GM23338 (cell line): ENCODE measurements at places on chromosomes 6 and 20. TPM values are rescaled to one million over a fixed set of nuclear protein-coding genes. Genes with fewer than 3 reads are reported as not detected.

MYH7B gene
- total RNA-seq: 0.10 and 0.78 TPM in 2 replicates

DNA sequence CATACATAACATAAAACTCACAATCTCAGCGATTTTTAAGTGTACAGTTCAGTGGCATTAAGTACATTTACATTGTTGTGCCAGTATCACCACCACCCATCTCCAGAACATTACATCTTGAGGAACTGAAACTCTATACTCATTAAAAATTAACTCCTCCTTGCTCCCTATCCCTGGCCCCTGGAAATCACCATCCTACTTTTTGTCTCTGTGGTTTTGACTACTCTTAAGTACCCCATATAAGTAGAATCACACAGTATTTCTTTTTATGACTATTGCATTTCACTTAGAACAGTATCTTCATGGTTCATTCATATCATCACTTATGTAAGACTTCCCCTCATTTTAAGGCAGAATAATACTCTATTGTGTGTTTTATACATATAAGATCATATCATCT is 1108.1 kb downstream of the GRIK2 start:
- no peaks in the 10 kb centered on the region for H3K27me3 ChIP-seq
- no peaks in the 10 kb centered on the region for H3K4me1 ChIP-seq
- H3K36me3 ChIP-seq: peaks cover 5% of the 10 kb centered on the region; the same call in 1 of the 2 replicates
- H3K4me3 ChIP-seq: no peak overlapping the region

DNA sequence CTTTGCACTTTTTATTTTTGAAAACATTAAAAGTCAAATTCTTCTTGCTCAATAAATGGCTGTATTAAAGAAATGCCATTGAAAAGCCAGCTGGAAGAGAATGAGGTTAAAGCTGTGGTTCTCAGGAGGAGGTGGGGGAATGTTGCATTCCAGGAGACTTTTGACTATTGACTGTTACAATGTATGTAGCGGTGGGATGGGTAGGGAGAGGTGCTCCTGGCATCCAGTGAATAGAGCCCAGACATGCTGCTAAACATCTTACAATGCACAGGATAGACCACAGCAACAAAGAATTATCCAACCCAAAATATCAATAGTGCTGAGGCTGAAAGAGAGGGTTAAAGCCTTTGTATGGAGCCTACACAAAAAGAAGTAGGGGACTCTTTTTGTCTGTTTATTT is 295.9 kb downstream of the NKAIN2 start:
- no peaks in the 10 kb centered on the region for H3K36me3 ChIP-seq
- H3K27me3 ChIP-seq: no peaks in the 10 kb centered on the region
- H3K27ac ChIP-seq: no peak overlapping the region
- peak; percentile 49 for DNase-seq

RIPPLY2 gene
- total RNA-seq: 3.4 and 5.4 TPM in 2 replicates

DNA sequence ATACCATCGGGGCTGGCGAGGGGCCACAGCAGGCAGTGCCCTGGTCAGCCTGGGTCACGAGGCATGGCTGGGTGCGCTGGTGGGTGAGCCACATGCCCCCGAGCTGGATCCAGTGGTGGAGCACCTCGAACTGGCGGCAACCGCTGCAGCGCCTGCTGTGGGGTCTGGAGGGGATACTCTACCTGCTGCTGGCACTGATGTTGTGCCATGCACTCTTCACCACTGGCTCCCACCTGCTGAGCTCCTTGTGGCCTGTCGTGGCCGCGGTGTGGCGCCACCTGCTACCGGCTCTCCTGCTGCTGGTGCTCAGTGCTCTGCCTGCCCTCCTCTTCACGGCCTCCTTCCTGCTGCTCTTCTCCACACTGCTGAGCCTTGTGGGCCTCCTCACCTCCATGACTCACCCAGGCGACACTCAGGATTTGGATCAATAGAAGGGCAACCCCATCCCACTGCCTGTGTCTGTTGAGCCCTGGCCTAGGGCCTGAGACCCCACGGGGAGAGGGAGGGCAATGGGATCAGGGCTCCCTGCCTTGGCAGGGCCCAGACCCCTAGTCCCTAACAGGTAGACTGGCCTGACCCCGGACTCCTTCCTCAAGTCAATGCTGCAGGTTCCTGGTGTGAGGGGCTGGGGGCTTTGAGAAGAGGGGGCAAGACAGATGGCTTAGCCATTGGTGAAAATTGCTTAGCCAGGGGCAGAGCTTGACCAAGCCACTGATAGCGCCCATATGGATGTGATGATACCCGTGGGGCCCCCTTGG is 598 bp downstream of the TMEM239 start:
- no peak overlapping the region for H3K27ac ChIP-seq
- no peaks in the 10 kb centered on the region for H3K36me3 ChIP-seq
- H3K27me3 ChIP-seq: peaks cover 57% of the 10 kb centered on the region

DNA sequence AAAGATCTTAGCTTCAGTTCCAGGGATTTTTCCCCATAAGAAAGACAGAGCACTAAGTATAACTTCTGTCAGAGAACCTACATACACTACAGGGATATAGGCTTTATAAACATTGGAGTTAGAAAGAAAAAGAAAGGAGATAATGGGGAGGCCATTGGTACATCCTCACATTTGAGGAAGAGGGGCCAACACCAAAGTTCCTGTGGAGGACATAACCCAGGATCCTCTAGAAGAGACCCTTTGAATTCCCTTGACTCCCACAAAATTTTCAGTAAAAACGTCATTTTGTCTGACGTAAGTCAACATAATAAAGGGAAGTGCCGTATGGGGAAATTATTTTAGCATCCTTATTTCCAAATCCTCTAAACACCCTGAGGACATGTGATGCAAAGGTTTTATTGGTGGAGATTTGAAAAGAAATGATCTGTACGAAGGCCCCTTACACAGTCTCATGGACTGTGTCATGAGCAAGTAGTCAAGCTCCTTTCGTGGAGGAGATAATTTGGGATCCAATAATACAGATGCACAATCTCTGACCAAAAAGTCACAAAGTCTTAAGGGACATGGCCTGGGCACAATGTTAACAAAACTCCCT is 33.2 kb downstream of the HLA-DRA start:
- no peaks in the 10 kb centered on the region for H3K36me3 ChIP-seq
- no peaks in the 10 kb centered on the region for H3K4me1 ChIP-seq
- H3K27ac ChIP-seq: no peak overlapping the region

DNA sequence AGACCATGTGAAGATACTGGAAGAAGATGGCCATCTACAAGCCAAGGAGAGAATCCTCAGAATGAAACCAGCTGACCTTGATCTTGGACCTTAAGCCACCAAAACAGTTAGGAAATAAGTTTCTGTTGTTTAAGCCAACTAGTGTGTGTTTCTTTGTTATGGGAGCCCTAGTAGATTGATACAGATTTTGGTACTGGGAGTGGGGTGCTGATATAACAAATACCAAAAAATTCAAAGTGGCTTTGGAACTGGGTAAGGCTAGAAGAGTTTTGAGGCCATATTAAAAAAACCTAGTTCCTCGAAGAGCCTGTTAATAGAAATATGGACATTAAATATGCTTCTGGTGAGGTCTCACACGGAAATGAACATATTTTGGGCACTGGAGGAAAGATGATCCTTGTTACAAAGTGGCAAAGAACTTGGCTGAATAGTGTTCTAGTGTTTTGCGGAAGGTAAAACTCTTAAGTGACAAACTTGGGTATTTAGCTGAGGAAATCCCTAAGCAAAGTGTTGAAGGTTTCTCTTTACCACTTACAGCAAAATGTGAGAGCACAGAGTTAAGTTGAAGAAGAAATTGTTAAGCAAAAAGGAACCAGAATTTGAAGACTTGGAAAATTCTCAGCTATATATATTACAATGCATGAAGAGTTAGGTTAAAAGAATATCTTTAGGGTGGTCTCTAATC is 55.1 kb upstream of the CD83 start:
- H3K27me3 ChIP-seq: no peaks in the 10 kb centered on the region
- H3K27ac ChIP-seq: no peak overlapping the region
- H3K4me1 ChIP-seq: no peaks in the 10 kb centered on the region
- DNase-seq: no peak
- no peaks in the 10 kb centered on the region for H3K36me3 ChIP-seq
- H3K4me3 ChIP-seq: no peak overlapping the region

EDN1 gene
- total RNA-seq: 0.58 and 0.80 TPM in 2 replicates

- peaks cover 22% of the 10 kb centered on the region for H3K27me3 ChIP-seq
- peak overlapping the region; percentile 73 for H3K4me3 ChIP-seq
- peaks cover 7% of the 10 kb centered on the region; the same call in 1 of the 2 replicates for H3K36me3 ChIP-seq
- peak; percentile 91 for DNase-seq
Measured at GRCh38 chr20:3753098-3753497, 14.5 kb downstream of the ADISSP start.

DNA sequence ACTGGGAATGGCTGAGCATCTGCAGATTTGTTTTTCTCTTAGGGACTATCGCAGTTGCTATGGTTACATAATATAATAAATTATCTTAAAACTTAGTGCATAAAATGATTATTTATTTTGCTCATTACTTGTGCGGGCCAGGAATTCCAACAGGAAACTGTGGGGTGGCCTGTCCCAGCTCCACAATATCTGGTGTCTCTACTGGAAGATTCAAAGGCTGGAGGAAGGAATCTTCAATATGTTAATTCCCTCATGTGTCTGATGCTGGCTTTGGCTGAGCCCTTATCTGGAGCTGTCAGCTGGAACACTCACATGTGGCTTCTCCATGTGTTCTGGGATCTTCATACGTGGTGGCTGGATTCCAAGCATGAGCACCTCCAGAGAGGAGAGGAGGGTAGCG is 23.9 kb upstream of the B3GAT2 start:
- H3K4me3 ChIP-seq: no peak overlapping the region
- no peaks in the 10 kb centered on the region for H3K36me3 ChIP-seq
- DNase-seq: no peak
- no peak overlapping the region for H3K27ac ChIP-seq
- H3K27me3 ChIP-seq: no peaks in the 10 kb centered on the region
- H3K4me1 ChIP-seq: no peaks in the 10 kb centered on the region

DNA sequence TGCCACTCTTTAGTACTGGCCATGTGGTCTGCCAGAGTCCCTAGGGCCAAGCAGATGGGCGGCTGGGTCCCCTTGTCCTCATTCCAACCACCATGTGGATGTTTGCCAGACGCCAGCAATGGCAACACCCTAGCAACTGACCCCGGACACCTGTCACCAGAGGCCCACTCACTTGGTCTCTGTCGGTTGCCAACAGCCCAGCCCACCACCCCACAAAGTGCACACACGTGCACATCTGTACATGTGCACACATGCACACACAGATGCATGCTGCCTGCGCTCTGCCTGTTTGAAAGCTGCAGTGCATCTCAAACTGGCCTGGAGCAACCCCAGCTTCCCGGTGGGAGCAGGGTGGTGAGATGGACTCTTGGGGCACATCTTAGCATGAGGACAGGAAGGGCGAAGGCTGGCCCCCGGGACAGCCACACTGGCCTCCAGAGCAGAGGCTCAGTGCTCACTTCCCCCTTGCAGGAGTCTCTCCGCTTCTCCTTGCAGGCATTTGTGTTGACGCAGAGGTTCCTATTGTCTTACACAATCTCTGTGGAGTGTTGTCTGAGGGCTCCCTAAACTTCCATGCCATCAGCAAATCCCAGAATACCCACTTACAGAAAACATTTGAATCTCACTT is 54.0 kb downstream of the PSMG4 start:
- no peak for DNase-seq
- H3K36me3 ChIP-seq: no peaks in the 10 kb centered on the region
- no peak overlapping the region for H3K27ac ChIP-seq
- H3K4me1 ChIP-seq: 0 out of 2 replicates have a peak, but pooled peaks cover 3% of the 10 kb centered on the region
- no peak overlapping the region for H3K4me3 ChIP-seq
- H3K27me3 ChIP-seq: no peaks in the 10 kb centered on the region

- H3K36me3 ChIP-seq: no peaks in the 10 kb centered on the region
- 0 out of 2 replicates have a peak overlapping the region, but pooled peaks have one; percentile 52 for H3K27ac ChIP-seq
- no peak overlapping the region; the same call in 1 of the 2 replicates for H3K4me3 ChIP-seq
- H3K27me3 ChIP-seq: no peaks in the 10 kb centered on the region
Measured at GRCh38 chr6:33812669-33813068, 8.9 kb upstream of the MLN start.

BPIFB1 gene
- not detected in 2 replicates for total RNA-seq

HSPA12B gene
- 6.4 and 6.5 TPM in 2 replicates for total RNA-seq

- H3K27me3 ChIP-seq: no peaks in the 10 kb centered on the region
- H3K36me3 ChIP-seq: peaks cover 6% of the 10 kb centered on the region
- H3K27ac ChIP-seq: no peak overlapping the region
- H3K4me1 ChIP-seq: peaks cover 11% of the 10 kb centered on the region
- no peak for DNase-seq
- no peak overlapping the region for H3K4me3 ChIP-seq
Measured at GRCh38 chr6:3221578-3221977, 5.9 kb downstream of the TUBB2B start.

DNA sequence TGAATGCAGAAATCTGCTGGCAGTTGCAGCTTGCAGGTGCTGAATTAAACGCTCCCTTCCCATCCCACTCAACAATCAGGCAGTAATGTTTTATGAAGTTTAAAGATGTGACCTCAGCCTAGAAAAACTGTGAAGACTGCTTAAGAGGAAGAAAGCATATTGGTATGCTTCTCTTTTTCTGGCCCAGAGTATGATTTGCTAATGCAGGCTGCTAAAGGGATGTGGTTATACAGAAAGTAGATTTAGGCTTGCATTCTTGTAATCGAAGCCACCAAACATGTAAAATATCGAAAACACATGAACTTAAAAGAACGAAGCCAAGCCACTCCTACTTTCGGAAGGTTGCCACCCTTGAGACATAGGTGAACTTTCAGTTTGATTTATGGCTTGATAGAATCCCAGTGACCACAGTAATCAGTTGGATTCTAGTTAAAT is 40.7 kb downstream of the MAP3K5 start:
- no peak overlapping the region for H3K27ac ChIP-seq
- no peaks in the 10 kb centered on the region for H3K27me3 ChIP-seq
- no peak overlapping the region for H3K4me3 ChIP-seq
- no peaks in the 10 kb centered on the region for H3K36me3 ChIP-seq
- DNase-seq: no peak

DNA sequence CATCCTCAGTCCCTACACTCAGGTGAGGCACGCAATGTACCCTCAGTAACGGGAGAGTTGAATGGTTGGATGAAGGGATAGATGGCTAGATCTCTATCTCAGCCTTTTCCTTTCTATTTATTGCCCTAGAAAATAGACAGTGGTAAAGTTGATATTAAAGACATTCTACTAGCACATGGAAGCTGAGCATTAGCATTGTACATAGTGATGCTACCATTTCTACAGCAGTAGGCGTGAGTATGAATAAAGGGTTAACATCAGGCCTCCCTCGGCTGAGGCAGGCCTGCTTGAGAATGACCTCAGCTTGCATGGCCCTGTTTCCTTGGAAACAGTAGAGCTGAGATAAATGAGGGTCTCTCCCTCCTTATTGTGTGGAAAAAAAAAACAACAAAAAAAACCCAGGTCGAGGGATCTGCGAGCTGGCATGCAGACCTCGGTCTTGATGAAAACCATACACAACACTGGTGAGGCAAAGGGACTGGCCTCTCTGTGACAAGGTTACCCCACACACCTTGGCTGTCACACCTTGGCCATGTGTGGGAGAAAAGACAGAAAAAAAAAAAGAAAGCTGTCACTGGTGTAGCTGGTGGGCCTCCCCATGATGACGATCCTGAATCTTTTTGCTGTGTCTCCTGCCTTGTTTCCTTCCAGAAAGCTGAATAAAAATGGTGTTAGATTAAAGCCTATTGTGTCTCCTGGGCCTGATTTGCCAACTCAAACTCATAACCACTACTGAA is 160.0 kb downstream of the HACE1 start:
- no peak overlapping the region for H3K4me3 ChIP-seq
- H3K4me1 ChIP-seq: no peaks in the 10 kb centered on the region
- H3K27ac ChIP-seq: peak overlapping the region; percentile 83
- H3K27me3 ChIP-seq: no peaks in the 10 kb centered on the region
- no peaks in the 10 kb centered on the region for H3K36me3 ChIP-seq

- H3K27ac ChIP-seq: no peak overlapping the region
- DNase-seq: no peak
- peaks cover 14% of the 10 kb centered on the region for H3K4me1 ChIP-seq
- no peaks in the 10 kb centered on the region for H3K27me3 ChIP-seq
Measured at GRCh38 chr20:24608926-24609667, 139.7 kb downstream of the SYNDIG1 start.

RAET1G gene
- not detected in 2 replicates for total RNA-seq

COL11A2 gene
- total RNA-seq: 1.3 and 2.7 TPM in 2 replicates
